ENCODE measurements at places on chromosomes 4 and X.

GRCh38 chr4:105232374-105232773, 85.7 kb downstream of the TET2 start:
- DNase-seq, result no peak

- no peak for DNase-seq
These were observed 137.2 kb upstream of the ESX1 start for GRCh38 chrX:104391906-104392305.

GRCh38 chrX:46758956-46759644, at the start of gene SLC9A7:
Gene SLC9A7, minus strand, starts transcription at chrX:46759118. Its CDS starts 89 bp downstream, at chrX:46759029.
- peak; percentile 55 for DNase-seq

GRCh38 chrX:141314441-141314840, 72.1 kb upstream of the SPANXC start:
- DNase-seq, result no peak

DNA sequence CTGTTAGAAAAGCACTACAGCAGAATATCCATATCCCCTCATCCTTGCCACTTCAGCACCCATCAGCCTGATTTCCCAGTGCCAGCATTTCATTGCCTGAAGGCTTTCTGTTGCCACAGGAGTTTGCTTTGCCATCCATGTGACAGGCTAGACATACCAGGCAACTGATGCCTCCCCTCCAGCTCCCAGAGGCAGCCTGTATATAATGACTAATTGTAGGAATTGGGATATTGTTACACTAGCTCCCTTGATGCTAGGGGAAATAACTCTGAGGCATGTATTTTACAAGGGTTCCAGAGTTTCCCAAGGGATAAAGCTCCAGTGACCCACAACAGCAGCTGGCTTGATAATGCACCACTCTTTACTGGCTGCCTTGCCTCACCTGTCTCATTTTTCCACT, 608.0 kb upstream of the FTHL17 start:
- DNase-seq, result no peak

GRCh38 chr4:61580721-61581377, 380.7 kb downstream of the ADGRL3 start:
- DNase-seq, result no peak

DNA sequence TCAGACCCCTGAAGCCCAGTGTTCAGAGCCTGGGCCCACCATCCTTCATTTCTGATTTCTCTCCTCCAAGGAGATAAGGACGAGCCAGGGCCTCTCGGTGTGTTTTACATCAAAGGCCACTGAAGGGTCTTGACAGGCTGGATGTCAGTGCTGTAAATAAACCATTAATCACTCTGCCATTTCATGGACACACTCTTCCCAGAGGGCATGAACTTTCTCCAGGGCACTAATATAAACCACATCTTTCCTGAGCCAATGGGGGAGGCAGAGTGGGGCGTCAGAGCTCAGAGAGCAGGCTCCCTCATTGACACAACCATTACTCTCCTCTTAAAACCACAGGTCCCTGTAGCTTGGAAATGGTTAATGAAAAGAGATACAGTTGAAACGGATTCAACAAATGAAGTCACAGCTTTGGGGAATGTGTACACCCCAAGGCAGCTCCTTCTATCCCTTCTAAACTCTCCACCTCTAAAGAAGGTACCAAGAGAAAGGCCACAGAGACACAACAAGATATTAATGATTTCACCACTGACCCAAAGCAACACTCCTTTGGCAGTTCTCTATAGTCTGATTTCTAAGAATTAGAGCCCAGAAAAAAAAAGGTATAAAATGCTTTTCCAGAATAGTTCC, 200.6 kb downstream of the CHIC2 start:
- no peak for DNase-seq

- DNase-seq, result no peak
These were observed at the start of gene GDI1 for GRCh38 chrX:154436983-154437752. Gene GDI1, plus strand, starts transcription at chrX:154437154. Its CDS starts 101 bp downstream, at chrX:154437255.

DNA sequence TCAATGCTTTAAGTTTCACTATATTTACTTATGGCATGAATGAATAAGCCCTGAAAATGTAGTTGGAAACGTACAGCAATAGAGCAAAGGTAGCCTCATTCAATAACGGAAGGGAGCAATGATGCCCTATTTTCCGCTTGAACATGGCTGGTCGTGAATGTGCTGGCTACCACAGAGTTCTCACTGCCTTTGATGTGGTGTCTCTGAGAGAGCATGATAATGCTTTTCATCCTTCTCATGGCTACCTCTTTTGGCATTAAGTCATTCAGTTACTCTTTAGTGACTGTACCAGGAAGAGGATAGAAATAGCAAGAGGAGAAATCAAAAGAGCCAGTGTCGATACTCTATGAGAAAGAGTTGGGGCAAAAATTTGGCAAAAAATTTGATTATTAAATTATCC, 308.0 kb downstream of the PPP3CA start:
- DNase-seq, result no peak

Measured in activated CD8-positive, alpha-beta memory T cell treated with anti-CD3 and anti-CD28 coated beads for 4 hours (primary cell).